ENCODE measurements at places on chromosomes 12 and 14.

DNA sequence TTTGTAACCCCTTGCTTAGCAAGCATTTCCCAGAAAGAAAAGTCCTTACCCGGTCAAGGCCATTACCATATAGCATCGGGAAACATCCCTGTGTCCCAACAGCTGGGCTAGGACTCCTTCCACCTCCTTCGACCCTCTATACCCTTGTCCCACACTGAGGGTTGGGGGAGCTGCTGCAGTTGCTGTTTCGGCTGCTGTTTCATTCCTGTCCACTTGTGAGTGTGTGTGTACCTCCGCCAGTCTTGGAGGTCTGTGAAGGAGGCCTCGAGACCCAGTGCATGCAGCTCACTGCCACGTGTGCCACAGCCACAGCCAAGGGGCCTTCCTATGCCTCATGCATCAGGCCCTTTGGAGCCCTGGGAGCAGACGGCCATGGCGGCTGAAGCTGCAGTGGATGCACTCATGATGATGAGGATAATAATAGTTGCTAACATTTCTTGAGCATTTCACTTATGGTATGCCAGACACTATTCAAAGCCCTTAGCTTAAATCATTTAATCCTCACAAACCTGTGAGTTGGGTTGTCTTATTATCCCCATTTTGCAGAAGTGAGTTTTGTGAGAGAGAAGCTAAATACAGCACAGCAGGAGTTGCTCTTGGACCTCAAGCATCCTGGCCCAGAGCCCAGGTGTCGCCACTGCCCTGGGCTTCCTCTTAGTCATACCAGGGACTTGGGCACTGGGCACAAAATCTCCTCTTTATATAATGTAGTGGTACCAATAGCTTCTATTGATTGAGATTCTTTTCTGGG, 156.5 kb downstream of the PRKCH start:
- no peak for DNase-seq

- no peak for DNase-seq
These were observed 96.2 kb downstream of the ITPR2 start for GRCh38 chr12:26736563-26737486.

- no peak for DNase-seq
These were observed 3.9 kb upstream of the GDF11 start for GRCh38 chr12:55739025-55739378.

GRCh38 chr12:94151582-94151981, 3.2 kb downstream of the PLXNC1 start:
- DNase-seq, result no peak

- DNase-seq, result no peak
These were observed 42.5 kb downstream of the JDP2 start for GRCh38 chr14:75470238-75470797.

- DNase-seq, result no peak
These were observed 4.7 kb upstream of the ITGB7 start for GRCh38 chr12:53211476-53212381.

GRCh38 chr14:32044454-32044853, 32.6 kb upstream of the ARHGAP5 start:
- no peak for DNase-seq
